ENCODE measurements at places on chromosomes 7 and 10. TPM values are rescaled to one million over a fixed set of nuclear protein-coding genes. Genes with fewer than 3 reads are reported as not detected.

PTPN20 gene
- 10.6 TPM for total RNA-seq

ADRB1 gene
- total RNA-seq = not detected

HOXA5 gene
- not detected for total RNA-seq

DRGX gene
- total RNA-seq = not detected

NPTX2 gene
- 0.22 TPM for total RNA-seq

FAM237B gene
- total RNA-seq = not detected

GJC3 gene
- total RNA-seq = not detected

LLCFC1 gene
- total RNA-seq = not detected

ZNF804B gene
- total RNA-seq = not detected

COL1A2 gene
- 6,824 TPM for total RNA-seq

PRSS2 gene
- not detected for total RNA-seq

CALHM1 gene
- not detected for total RNA-seq

RBP4 gene
- 0.79 TPM for total RNA-seq

XRCC2 gene
- total RNA-seq = 1.5 TPM

SFRP4 gene
- total RNA-seq = 0.79 TPM

ZNF117 gene
- 11.8 TPM for total RNA-seq

MYH16 gene
- total RNA-seq = under 0.01 TPM

ITIH5 gene
- 4.2 TPM for total RNA-seq

ZNF680 gene
- 11.4 TPM for total RNA-seq

GNG11 gene
- under 0.01 TPM for total RNA-seq

JCAD gene
- total RNA-seq = 43.5 TPM

CLDN4 gene
- 216 TPM for total RNA-seq

TAS2R40 gene
- total RNA-seq = not detected

SLC18A3 gene
- total RNA-seq = 44.6 TPM

CTBP2 gene
- total RNA-seq = 140 TPM

CLRN3 gene
- total RNA-seq = not detected

LZTS2 gene
- total RNA-seq = 76.9 TPM

ELN gene
- 0.39 TPM for total RNA-seq

STEAP2 gene
- 2.0 TPM for total RNA-seq

CHAT gene
- 2.0 TPM for total RNA-seq

EZH2 gene
- 7.4 TPM for total RNA-seq

RBP3 gene
- total RNA-seq = not detected

DLD gene
- 64.4 TPM for total RNA-seq

CALHM3 gene
- 0.39 TPM for total RNA-seq

CH25H gene
- total RNA-seq = not detected

BAZ1B gene
- total RNA-seq = 47.9 TPM

ERVW-1 gene
- total RNA-seq = not detected

DDC gene
- not detected for total RNA-seq

AKR1C1 gene
- 0.79 TPM for total RNA-seq

CC2D2B gene
- 0.43 TPM for total RNA-seq

STEAP4 gene
- under 0.01 TPM for total RNA-seq

GBX1 gene
- total RNA-seq = not detected

MYO3A gene
- total RNA-seq = not detected

CAMK1D gene
- 1.4 TPM for total RNA-seq

UMAD1 gene
- 7.1 TPM for total RNA-seq

PROSER2 gene
- 11.8 TPM for total RNA-seq

KCNMA1 gene
- total RNA-seq = 91.9 TPM

MCM10 gene
- 3.5 TPM for total RNA-seq

NPFFR1 gene
- not detected for total RNA-seq

HOGA1 gene
- total RNA-seq = 0.98 TPM

FRAT1 gene
- 3.5 TPM for total RNA-seq

OIT3 gene
- under 0.01 TPM for total RNA-seq

HERC4 gene
- 65.5 TPM for total RNA-seq

HDAC9 gene
- total RNA-seq = not detected

PAOX gene
- 6.7 TPM for total RNA-seq
